LNCaP clone FGC (cell line): ENCODE measurements at places on chromosomes 11 and 22.

GRCh38 chr11:38014405-38014804, 1416.4 kb upstream of the RAG2 start:
- no peak for DNase-seq

DNA sequence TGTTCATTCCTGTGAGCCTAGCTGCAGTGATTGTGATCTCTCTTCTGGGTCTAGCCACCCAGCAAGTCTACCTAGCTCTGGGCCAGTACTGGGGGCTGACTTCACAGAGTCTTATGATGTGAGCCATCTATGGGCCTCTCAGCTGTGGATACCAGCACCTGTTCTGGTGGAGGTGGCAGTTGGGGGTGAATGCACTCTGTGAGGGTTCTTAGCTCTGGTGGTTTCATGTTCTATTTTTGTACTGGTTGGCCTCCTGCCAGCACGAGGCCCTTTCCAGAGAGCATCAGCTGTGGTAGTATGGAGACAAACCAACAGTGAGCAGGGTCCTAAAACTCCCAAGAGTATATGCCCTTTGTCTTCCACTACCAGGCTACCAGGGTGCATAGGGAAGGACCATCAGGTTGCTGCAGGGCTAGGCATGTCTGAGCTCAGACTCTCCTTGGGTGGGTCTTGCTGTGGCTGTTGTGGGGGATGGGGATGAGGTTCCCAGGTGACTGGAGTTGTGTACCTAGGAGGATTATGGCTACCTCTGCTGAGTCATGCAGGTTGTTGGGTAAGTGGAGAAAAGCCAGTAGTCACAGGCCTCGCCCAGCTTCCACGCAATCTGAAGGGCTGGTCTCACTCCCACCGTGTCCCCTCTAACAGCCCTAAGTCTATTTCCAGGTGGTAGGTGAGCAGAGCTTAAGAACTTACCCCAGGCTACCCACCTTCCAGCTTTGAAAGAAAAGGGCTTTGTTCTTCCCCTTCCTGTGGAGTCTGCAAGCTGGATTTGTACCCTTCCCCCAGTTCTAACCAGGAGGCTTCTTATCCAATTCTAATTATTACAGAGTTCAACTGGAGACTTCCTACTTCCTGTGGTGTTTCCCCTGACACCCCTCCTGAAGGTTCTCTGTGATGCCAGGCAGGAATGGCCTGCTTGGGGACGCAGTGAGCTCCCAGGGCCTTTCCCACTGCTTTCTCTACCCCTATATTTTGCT, 250.7 kb downstream of the LUZP2 start:
- DNase-seq = no peak

DNA sequence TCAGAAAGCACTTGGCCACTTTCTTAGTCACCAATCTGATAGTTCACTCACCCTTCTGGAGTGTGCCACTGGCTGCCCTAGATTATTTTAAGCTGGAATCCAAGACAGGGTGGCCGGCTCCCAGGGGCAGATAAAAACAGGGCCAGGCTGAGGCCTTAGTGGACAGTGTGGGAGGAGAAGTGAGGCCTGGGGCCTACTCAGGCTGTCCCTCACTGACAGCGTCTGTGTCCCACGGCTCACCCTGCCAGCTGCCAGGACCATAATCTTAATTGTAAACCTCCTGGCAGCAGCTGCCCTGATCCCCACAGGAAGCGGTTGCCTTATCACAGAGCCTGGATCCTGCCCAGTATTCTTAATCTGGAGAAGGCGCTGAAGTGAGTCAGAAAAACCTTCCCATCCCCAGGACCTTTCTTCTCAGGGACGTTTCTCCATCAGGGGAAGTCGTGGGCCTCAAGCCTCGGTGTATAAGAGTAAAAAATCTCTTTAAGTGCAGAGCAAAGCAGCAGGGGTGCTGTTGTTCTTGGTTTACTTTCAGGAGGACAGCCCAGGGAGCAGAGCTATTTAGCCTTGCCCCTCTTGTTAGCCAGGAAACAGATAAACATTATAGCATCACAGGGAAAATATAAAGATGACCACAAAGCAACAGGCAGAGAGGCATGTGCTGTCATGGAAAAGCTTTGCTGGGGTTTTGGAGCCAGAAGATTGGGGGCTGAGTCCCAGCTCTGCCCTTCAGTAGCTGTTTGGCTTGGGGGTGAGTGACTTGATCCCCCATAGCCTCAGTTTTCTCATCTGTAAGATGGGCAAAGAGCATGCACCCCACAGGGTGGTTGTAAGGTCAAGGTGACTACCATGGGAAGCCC, 39.6 kb downstream of the TSPAN18 start:
- no peak for DNase-seq

DNA sequence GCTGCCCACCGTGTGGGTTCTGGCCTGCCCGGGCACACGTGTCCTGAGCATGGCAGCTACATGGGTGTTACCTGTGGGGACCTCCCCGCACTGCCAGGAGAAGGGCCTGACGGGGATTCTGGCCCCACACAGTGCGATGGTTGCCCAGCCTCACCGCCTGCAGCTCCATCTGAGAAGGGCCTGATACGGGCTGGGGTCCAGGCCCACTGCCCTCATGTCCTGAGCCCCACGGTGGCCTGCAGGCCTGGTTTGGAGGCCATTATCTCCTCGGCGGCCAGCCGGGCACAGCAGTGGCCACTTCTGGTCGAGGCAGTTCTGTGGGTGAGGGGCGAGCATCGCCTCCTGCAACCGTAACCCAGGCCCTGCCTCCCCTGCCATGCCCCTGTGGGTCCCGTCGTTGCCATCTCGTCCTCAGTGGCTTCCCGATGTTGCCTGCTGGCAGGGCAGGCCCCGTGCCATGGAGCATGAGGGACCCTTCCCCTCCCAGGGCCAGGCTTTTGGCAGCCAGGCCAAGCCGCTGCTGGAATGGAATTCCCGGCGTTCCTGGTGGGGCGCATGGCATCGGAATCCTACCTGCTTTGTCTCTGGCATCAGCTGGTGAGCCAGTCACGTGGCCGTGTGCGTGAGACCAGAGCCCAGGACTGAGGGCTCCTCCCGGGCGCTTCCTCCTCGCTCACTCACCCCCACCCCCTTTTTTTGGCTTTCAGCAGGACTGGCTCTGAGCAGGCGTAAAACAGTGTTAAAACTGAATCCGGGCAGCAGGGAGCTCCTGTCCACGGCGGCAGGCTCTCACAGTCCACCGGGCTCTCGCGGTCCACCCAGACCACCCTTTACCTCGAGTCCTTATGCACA, 71.9 kb upstream of the PPARA start:
- DNase-seq = peak; percentile 85

DNA sequence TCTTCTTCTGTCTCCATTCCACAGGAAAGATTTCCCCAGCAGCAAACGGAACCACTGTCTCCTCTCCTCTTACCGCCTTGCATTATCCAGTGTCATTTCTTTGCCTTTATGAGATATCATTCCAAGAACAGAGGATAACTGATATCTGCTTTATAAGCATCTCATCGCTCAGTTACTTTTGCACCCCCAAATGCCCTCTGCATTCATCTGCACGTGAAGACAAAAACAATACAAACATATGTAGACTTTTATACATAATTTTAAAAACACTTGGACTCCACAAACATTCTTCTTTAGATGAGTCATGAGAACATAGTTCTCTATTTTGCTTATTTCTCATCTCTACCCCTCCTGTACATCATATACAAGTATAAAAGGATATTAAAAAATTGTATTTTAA, 512 bp upstream of the OR51T1 start:
- DNase-seq = no peak

DNA sequence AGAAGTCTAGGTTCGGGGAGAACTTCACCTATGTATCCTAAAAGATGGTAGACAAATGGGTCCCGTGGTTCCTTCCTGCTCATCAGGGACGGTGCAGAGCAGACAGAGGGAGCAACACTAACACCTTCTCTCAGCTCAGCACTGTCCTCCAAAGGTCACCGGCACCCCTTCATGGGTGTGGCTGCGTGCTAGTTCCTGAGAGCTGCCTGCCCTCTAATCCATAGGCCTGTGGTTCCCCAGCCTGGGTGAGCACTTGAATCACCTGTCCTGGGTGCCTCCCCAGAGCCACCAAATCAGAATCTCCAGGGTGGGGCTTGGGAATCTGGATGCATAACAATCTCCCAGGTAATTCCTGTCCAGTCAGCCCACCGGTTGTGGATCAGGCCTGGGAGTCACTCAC, 113.9 kb upstream of the TMEM45B start:
- no peak for DNase-seq

- no peak for DNase-seq
Observed at GRCh38 chr11:8281266-8281665, 17.6 kb upstream of the LMO1 start.

DNA sequence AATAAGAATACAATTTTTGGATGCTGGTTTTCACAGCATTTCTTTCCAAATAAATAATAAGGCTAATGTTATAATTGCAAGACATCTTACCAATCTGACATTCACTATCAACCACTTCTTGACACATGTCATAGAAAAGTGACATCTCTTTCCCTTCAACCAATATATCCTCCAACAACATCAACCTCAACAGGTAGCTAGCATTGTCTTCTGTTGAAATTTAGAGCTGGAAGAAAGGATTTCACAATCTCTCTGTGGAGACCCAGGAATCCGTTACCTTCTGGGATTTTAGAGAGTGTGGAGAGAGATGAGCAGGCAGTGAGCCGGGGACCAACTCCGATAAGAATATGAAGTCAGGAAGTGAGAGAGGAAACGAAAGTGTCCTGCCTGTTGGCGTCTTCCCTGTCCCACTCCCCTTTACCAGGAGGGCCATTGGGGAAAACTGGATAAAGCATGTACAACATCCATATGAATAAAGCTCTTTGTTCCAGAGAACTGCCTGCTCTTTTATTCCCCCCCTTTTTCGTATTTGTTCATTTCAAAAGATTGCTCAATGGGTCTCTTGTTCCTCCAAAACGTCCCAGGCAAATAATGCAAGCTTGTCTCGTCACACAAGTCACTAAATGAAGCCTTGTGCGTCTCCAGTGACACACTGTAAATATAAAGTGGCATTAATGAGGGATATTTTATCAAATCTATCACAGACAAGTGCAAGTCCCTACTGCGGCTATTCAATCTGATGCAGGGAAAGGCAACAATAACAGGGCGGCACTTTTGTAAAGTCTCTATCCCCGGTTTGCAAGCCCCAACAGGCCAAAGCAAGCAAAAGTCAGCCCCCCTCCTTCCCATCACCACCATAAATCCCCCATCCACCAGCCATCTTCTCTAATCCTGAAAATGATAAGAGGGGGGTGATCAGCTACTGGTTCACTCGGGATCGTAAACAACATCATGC, 3.4 kb downstream of the CADM1 start:
- DNase-seq = no peak

DNA sequence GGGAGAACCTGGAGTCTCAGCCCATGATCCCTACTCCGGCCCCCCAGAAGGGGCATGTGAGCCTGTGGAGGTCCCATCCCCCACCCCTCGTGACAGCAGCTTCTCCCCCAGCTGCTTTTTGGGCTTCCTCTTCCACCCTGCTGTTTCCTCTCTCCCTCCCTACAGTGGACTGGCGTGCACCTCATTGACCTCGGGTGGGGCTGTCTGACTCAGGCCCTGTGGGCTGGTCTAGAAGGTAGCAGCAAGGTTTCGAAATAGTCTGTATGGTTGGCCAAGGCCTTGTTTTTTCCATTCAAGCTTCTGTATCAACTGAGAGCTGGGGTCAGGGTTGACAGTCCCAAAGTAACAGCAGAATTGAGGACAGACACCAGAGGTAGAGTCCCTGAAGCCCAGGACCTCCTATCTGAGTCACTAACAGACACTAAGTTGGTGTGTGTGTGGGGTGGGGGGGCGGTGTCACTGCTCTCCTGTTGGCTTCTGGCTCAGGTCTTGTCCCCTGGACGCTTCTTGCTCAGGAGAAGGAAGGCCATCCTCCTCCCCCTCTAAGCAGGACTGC, 7.7 kb downstream of the SLC37A2 start:
- DNase-seq = no peak

GRCh38 chr22:30572840-30573593, 1.4 kb downstream of the GAL3ST1 start:
- DNase-seq = no peak

- DNase-seq = no peak
Observed at GRCh38 chr22:50318698-50319411, 8.0 kb downstream of the DENND6B start.

GRCh38 chr11:95337175-95337957, 106.4 kb upstream of the SESN3 start:
- no peak for DNase-seq

- peak; percentile 87 for DNase-seq
Observed at GRCh38 chr11:38460896-38461295, 1862.9 kb upstream of the RAG2 start.

GRCh38 chr11:27699242-27699925, 871 bp downstream of the BDNF start:
- no peak for DNase-seq

GRCh38 chr11:24645563-24645962, 148.7 kb downstream of the LUZP2 start:
- DNase-seq = no peak

DNA sequence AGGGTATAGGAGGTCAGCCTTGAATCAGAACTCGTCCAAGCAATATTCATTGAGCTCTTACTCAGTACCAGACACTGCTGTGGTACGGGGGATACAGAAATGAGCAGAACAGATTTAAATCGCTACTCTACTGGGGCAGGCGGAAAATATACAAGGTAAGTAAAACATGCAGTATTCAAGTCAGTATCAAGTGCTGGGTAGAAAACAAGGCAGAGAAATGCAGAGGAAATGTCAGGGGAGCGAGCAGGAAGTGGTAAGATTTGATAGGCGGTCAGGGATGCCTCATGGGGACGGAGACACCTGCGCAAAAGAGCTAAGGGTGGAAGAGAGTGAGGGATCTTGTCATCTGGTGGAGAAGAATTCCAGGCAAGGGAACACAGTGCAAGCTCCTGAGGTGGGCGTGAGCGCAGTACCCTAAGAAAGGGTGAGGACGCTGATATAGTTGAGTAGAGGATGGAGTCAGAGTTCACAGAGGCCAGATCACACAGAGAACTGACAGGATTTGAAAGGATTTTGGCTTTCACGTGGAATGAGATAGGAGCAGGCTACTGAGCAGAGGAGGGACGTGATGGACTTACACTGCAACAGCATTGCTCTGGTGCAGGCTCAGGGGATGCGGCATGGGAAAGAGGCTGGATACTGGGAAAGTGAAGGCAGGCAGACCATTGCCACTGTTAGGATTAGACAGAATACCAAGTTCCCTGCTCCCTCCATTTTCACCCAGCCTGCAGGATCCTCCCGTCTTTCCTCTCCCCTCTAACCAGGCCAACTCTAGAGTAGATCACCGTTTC, 35.8 kb downstream of the SC5D start:
- no peak for DNase-seq

- peak; percentile 40 for DNase-seq
Observed at GRCh38 chr11:8631395-8632118, 37.5 kb upstream of the STK33 start.

GRCh38 chr22:42693763-42694683, 26.6 kb downstream of the A4GALT start:
- no peak for DNase-seq

DNA sequence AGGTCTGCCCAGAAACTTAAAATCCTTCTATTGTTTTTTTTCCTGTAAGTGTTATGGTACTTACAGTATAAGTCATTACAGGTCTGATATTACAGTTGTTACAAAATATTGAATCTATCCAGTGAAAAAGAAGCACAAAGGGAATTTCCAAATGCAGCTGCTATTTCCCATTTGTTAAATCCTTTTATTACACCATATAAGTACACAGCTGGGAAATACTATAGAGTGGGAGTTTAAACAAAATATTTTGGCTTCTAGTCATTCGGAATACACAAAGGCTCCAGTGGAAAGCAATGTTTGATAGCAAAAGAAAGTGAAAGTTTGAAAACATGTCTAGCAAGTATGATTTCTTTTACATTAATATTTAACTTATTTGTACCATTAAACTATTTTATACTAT, 18.0 kb downstream of the SOX6 start:
- no peak for DNase-seq
